ENCODE measurements at places on chromosomes 6 and 20.

- DNase-seq = no peak
Observed at GRCh38 chr6:159902620-159903019, 11.8 kb downstream of the MAS1 start.

GRCh38 chr6:143419526-143419925 is 31.0 kb downstream of the ADAT2 start:
- no peak for DNase-seq

DNA sequence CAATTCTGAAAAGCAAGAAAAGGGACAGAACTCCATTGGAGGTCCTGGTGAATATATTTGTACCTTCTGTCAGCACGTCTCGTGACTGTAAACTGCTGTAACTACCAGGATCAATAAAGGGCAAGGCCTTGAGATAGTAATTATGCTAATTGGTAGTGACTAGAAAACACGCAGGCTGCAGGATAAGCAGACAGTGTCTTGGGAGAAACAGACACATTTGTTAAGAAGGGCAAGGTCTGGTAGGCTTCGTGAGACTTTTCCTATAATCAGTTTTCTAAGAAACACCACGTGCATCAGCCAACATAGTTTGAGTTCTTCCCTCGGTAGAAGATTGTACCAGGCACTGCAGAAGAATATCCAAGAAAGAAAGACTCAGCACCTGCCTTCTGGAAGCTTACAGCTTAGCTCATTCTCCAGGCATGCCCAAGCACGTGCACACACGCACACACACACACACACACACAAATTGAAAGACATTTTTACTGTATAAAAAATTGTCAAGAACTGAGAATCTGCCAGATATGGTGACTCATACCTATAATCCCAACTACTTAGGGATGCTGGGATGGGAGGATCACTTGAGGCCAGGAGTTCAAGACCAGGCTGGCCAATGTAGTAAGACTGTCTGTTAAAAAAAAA is 167.0 kb upstream of the SASH1 start:
- DNase-seq = no peak

- DNase-seq = no peak
Observed at GRCh38 chr20:5046656-5047339, 45.5 kb upstream of the SLC23A2 start.

- DNase-seq = no peak
Observed at GRCh38 chr20:34403063-34403827, 40.2 kb downstream of the ITCH start.

GRCh38 chr6:73182021-73182607 is 43.2 kb downstream of the KHDC1L start:
- DNase-seq = no peak

GRCh38 chr20:50916257-50916656 is 15.0 kb downstream of the ADNP start:
- no peak for DNase-seq

DNA sequence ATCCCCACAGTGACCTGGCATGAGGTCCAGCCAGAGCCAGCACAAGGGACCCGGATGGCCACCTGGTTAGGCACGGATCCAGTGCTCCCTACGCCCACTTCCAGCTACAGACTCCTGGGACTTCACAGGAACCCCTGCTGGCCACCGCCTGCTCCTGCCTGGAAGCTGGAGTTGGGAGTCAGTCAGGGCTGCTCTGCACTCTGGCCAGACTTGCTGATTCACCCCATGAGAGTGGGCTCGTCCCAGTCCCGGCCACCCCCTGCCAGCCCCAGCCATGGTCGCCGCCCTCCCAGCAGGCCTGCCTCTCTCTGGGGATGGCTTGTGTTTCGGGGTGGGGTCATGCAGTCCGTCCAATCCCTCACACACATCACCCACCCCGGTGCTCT is 125.8 kb downstream of the DLL1 start:
- DNase-seq = no peak

DNA sequence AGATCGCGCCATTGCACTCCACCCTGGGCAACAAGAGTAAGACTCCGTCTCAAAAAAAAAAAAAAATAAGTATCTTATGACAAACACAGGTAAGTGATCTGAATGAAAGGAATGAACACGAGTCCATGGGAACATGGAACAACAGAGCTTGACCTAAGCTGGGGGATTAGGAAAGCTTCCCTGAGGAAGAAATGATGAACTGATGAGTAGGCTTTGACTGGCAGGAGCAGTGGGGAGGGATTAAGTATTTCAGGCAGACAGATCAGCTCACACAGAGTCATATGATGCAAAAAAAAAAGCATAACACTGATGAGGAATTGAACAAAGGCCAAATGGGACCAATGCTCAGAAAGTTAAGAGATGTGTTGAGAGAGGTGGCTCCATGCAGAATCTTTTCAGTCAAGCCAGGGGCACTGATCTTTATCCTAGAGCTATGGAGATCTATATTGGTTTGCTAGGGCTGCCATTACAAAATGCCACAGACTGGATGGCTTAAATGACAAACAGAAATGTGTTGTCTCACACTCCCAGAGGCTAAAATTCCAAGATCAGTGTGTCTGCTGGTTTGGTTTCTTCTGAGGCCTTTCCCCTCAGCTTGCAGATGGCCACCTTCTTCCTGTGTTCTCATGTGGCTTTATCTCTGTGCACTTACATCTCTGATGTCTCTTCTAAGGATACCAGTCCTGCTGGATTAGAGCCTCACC is 85.6 kb downstream of the ANKRD6 start:
- no peak for DNase-seq

GRCh38 chr20:37365760-37366638 is 20.1 kb downstream of the SRC start:
- no peak for DNase-seq

DNA sequence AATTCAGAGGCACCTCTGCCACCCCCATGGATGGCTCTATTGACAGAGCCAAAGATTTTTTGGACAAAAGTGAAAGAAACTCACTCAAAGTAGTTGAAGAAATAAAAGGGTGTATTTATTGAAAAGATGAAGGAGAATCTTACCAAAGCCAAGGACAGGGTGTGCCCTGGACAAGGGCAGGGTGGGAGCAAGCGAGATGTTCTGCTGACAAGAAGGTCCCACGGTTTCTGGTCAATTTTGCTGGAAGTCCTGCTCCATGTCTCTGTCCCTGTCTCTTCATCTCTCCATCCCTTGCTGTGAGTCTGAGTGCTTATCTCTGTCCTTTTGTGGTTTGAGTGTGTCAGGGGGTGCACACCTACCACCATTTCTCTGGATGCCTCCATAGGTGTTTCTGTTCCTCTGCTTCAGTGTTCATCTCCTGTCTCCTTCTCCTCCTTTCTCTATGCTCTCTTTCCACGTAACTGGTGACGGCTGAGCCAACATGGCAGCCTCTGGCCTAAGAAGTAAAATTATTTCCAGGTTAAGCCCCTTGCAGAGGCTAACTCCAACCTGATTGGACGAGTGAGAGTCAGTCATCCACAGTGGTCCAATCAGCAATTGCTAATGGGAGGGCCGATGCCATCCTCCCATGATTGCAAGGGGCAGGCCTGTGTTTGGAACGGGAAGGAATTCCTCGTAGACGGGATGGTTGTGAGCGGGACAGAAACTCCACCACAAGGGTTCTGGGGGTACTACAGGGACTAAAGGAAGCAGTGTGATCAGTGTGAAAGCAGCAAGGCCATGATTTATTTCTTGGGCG is 502.1 kb upstream of the CDH4 start:
- DNase-seq = no peak

DNA sequence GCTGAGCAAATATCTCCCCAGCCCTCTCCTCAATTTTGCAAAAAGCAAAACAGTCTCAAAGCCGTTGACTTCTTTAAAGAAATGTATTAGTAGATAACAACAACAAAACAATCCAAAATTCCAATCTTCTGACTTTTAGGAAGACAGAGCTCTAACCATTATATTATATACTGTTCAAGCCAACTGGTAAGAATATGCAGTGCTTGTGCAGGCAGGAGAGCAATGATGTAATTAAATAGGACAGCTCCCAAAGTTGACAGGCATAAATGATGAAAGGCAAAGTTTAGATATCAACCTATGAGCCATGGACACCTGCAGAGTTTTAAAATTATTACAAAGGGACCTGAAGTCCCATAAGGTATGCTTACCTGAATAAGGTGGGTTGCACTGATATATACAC is 16.6 kb upstream of the CEP85L start:
- no peak for DNase-seq

DNA sequence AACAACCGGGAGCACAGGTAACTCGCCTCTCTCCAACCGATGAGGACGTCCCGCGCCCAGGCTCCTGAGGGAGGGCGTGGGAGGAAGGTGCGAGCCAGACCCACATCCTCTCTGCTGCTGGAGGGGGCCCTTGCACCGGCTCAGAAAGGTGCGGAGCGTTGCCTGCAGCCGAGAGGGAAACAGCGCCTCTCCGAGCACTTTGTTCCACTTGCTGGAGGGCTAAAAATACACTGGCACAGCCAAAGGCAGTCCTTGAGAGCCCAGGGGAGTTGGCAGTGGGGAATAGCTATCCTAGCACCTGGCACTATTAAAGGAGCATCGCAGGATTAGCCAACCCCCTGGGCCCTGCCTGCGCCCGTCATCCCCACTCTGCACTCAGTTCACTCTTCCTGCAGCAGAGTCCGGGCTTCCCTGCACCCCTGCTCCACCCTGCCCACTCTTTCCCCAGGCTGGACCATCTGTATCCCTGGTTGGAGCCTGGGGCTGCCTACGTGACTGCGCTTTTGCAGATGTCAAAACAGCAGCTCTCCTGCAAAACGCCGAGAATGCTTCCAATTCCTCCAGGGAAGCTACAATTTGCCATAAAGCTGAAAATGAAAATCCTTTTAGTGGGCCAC is 108.9 kb downstream of the SNX5 start:
- DNase-seq = no peak

DNA sequence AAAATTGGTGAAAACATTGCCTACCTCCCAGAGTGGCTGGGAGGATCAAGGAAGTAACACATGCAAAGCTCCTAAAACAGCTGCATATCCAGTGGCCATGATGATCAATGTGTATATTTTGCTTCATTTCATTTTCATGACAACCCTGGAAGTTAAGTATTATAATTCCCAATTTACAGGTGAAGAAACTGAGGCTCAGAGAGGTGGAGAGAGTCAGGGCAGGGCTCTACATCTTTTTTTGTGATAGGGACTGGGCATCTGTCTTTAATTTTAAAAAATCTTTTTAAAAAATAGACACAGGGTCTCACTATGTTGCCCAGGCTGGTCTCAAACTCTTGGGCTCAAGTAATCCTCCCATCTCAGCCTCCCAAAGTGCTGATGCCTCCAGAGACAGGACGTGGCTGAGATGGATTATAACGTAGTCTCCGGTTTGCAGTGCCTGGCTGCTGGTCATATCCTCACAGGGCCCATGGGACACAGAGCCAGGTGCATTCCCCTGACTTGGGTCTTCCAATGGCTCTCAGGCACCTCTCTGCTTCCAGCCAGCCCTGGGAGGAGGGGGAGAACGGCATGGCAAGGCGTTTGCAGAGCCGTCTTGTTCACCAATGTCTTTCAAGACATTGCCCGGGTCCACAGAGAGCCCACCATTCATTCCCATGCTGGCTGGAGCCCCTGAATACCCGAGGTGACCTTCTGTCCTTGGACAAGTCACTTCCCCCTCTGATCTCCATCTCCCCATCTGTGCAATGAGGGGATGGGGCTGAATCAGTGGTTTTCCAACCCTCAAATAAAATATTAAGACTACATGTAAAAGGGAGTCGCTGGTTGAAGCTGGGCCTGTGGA is 38.3 kb downstream of the HNF4A start:
- DNase-seq = no peak

GRCh38 chr6:89862698-89863097 is 31.6 kb upstream of the GJA10 start:
- DNase-seq = no peak

- no peak for DNase-seq
Observed at GRCh38 chr6:39979461-39980328, 45.4 kb upstream of the MOCS1 start.

DNA sequence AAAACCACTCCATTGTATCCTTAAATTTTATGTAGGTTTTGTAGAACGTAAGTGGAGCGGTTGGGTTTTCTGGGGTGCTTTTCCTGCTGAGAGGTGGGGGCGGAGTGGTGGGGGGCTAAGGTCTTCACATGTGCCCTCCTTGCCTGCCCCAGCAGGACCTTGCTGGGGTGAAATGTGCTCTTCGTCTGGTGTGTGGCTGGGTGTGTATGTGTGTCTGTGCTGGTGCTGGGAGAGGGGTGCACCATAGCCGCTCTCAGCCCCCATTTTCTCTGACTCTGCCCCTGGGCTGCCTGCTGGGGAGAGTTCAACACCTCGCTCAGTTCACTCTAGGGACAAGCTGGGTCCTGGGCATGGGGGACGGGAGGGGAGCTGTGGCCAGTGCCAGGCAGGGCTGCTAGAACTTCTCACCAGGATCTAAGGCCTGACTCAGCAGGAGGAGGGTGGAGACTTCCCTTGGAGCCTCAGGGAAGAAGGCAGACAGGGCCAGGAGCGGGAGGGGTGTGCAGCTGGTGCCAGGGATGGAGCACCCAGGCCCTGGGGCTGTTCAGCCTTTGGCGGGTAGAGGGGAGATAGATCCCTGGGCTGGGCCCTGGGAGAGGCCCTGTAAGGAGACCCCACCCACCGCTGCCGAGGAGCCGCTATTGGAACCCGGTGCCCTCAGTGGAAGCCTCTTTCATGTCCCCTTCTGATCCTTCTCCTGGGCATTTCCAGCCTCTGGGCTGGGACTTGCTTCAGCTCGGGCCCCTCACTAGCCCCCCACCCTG is 4.8 kb downstream of the SOX18 start:
- no peak for DNase-seq

GRCh38 chr6:82955841-82956240 is 109.8 kb downstream of the UBE3D start:
- no peak for DNase-seq

DNA sequence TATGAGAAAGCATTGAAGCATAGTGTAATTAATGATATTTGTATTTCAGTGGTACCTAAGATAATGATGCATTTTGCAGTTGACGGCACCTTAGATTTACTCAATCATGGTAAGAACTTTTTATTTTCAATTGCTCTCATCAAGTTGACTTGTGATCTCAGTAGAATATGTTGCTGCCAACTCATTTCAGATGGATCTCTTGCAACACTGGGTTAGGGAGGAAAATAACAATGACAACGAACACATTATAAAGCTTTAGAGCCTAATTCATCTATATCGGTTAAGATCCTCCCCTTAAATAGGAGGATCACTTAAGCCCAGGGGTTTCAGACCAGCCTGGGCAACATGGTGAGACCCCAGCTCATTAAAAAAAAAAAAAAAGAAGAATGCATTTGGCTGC is 18.0 kb upstream of the TBC1D22B start:
- no peak for DNase-seq

- DNase-seq = no peak
Observed at GRCh38 chr6:101588343-101588742, 194.8 kb downstream of the GRIK2 start.

DNA sequence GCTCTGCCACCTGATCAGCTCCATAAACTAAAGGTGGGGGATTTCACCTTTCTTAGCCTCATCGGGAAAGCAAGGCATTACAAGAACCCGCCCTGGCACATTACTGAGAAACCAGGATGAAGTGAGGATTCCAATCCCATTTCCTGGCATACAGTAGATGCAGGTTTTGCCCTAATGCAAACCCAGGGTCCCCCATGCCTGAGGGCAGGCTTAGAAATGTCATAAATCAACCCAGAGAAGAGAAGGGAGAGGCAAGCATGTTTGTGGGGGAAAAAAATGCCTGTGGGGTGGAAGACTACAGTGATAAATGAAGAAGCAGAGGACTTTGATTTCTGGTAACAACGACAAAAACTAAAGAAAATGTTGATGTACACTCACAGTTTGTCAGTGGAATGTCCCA is 18.0 kb upstream of the PMEPA1 start:
- no peak for DNase-seq

Data from activated CD4-positive, alpha-beta T cell treated with anti-CD3 and anti-CD28 coated beads for 24 hours (primary cell).